ENCODE measurements at places on chromosomes 12 and 14. TPM values are rescaled to one million over a fixed set of nuclear protein-coding genes. Genes with fewer than 3 reads are reported as not detected.

Gene MGP
- 27.0 TPM for polyA plus RNA-seq

Gene IGF1
- 0.08 TPM for polyA plus RNA-seq

Gene KRT80
- 2.0 TPM for polyA plus RNA-seq

Gene PRH1
- polyA plus RNA-seq: 1.2 TPM

Gene ANO4
- polyA plus RNA-seq: 9.0 TPM

Gene SLC10A1
- polyA plus RNA-seq: not detected

Gene RASSF8
- polyA plus RNA-seq: 1.3 TPM

Gene PELI2
- 5.8 TPM for polyA plus RNA-seq

Gene KLRC2
- 1.6 TPM for polyA plus RNA-seq

Gene COCH
- 43.7 TPM for polyA plus RNA-seq

Gene VWF
- 144 TPM for polyA plus RNA-seq
